ENCODE measurements at places on chromosomes 3 and 15. TPM values are rescaled to one million over a fixed set of nuclear protein-coding genes. Genes with fewer than 3 reads are reported as not detected.

- DNase-seq = peak; percentile 13
Measured at GRCh38 chr15:73723191-73723590, 30.0 kb downstream of the INSYN1 start.

DNA sequence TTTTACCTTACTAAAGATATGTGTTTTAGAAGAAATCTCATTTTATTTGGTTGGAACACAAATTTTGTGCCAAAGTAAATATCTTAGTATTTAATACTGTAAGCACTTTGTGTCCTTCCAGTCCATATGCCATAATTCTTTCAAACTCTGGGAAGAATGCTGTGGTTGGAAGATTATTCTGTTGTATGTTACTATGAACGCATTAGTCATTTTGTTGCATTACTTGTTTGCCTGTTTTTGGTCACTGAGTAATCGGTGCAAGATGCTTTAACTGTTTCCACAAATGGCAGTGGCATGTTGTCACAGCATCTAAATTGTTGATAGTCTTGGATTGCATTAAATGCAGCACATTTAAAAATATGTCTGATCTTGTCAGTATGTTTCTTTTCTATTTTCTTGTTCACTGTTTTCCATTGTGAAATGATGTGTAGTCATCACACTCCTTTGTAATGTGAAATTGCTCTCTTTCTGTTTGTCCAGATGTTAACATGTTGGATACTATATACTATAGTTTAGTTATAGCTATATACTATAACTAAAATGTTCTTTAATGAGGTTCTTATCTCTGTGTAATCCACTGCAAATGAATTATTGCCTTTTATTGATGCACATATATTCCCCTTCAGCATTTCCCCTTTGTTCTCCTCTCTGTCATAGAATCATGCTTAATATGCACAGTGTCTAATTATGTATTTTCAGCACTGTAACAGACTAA lies 89.9 kb upstream of the FLNB start:
- DNase-seq = no peak

- DNase-seq = no peak
Measured at GRCh38 chr15:98178861-98179260, 218.4 kb downstream of the ARRDC4 start.

- DNase-seq = no peak
Measured at GRCh38 chr3:10435850-10436249, 69.5 kb downstream of the ATP2B2 start.

DNA sequence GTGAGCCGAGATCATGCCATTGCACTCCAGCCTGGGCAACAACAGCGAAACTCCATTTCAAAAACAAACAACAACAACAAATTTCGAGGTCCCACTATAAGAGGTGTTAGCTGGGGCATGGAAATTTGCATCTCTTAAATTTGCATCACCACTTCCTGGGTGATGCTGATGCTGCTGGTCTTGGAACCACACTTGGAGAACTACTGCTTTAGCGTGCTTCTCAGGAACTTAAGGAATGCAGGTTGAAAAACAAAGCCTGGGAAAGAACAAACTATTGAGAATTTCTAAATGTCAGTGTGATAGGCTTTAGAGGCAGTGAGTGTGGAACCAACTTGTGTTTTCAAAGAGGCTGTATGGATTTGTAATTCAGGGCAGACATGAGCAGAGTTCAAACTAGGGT lies 858.4 kb upstream of the ARPP21 start:
- no peak for DNase-seq

GRCh38 chr3:132606085-132606484 lies 9.0 kb downstream of the ACKR4 start:
- no peak for DNase-seq

SPINK8 gene
- polyA plus RNA-seq = 0.24 TPM

- DNase-seq = no peak
Measured at GRCh38 chr3:45332493-45332892, 55.9 kb upstream of the LARS2 start.

- no peak for DNase-seq
Measured at GRCh38 chr15:90062462-90062932, 39.8 kb downstream of the IDH2 start.

GRCh38 chr3:149812165-149812605 lies 830 bp upstream of the RNF13 start:
- no peak for DNase-seq

GRCh38 chr3:193911784-193912340 lies 224.1 kb upstream of the HES1 start:
- DNase-seq = no peak

DNA sequence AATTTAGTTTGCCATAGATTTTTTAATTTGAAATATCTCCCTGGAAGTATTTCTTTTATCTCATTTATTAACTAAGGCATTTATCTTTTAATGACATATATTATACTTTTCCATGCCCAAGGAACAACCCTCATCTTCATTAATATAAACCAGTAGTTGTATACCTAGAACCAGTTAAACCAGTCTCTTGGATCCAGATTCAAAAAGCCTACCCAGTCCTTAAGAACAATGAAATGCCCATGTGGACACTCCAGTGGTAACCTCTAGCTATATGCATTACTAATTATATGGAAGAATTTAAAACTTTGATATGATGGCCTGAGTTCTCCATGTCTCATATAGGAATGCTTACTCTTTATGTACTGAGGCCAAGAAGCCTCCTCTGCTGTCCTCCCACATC lies 4.8 kb downstream of the SIDT1 start:
- DNase-seq = no peak

DNA sequence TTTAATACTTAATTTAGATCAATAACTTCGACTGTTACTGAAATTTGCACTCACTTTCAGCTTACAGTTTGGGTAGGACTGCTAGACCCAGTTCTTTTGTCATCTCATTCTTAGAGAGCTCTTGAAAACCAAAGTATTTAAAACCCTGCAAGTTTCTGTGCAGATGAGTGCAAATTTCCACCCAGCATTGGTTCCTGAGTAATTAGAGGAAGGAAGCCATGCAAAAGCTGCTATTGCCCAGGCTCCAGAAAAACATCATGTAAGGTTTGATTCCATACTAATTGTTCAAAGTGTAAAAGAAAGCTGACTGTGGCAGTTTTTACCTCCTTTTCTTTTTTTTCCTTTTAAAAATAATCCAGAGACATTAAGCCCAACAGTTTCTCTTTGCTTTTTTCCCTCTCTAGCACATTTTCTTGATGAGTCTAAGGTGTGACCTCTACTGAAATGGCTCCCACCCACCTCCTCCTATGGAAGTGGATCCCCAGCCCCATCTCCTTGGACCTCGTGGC lies 30.3 kb downstream of the ABHD2 start:
- no peak for DNase-seq

DNA sequence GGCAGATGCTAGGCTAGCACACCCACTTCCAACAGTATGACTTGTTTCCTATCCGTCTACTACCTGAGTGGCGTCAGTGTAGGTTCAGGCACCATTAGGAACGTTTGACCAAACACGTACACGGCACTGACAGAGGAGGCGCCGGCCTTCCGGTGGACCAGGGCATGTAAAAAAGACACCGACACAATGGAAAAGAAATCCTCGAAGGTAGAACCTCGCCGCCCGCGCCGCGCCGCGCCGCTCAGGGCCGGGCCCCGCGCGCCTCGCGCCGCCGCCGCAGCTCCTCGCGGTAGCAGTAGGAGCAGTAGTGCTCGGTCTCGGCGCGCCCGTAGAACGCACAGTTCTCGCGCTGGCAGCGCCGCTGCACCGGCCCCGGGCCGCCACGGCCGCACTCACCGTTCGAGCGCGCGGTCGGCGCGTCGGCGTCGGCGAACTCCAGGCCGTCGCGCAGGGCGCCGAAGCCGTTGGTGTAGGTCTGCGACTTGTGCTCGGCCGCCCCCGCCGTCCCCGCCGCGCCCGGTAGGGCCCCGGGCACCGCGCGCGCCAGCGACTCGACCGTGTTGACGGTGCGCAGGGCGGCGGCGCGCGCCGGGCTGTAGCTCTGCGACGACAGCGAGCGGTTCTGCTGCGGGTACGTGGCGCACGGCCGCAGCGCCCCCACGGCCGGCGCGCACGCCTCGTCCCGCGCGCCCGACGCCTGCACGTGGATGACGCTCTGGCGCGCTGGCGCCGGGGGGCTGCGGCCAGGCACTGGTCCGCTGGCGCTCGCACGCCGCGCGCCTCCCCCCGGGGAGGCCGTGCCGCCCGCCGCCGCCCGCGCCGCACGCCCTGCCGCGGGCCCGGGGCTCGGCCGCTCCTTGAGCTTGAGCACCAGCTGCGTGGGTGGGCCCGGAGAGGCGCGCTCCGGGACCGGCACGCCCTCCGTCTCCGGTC lies 156.7 kb downstream of the KLF13 start:
- DNase-seq = no peak

DNA sequence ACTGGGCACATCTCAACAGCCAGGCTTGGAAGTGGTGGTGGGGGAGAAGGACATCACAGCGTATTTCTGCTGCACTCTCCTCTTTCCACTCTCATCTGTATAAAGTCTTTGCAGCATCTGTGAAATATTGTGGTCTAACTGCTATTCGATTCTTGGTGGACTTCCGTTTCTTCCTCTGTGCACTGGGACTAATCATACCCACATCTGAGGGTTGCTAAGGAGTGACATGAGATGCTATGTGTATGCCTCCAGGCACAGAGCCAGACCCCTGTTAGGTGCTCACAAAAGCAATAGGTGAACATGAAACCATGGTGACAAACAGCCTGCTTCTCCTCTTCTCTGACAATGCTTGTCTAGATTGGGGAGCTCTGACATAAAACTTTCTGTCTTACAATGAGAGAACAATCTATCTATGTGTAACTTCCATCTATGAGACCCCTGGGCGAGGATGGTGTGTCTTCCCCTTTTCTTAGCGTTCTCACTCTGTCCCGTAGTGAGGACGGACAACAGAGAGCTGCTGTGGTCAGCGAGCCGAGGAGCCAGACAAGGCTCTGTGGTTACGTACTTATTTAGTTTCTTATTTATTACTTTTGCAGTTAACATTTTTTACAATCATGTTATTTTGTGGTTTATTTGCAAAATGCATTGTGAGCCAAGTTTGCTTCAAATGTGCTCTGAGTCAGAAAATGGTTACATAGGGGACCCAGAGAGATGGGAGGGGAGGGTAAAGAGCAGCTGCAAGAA lies 196.7 kb upstream of the TPRG1 start:
- no peak for DNase-seq

COPG1 gene
- 170 TPM for polyA plus RNA-seq

- no peak for DNase-seq
Measured at GRCh38 chr3:180199417-180199995, 162.8 kb upstream of the PEX5L start.

- DNase-seq = no peak
Measured at GRCh38 chr3:46719044-46719565, 1.4 kb upstream of the PRSS50 start.

TTC21A gene
- 9.3 TPM for polyA plus RNA-seq

GRCh38 chr3:99551520-99551919 lies 86.9 kb upstream of the COL8A1 start:
- no peak for DNase-seq

DNA sequence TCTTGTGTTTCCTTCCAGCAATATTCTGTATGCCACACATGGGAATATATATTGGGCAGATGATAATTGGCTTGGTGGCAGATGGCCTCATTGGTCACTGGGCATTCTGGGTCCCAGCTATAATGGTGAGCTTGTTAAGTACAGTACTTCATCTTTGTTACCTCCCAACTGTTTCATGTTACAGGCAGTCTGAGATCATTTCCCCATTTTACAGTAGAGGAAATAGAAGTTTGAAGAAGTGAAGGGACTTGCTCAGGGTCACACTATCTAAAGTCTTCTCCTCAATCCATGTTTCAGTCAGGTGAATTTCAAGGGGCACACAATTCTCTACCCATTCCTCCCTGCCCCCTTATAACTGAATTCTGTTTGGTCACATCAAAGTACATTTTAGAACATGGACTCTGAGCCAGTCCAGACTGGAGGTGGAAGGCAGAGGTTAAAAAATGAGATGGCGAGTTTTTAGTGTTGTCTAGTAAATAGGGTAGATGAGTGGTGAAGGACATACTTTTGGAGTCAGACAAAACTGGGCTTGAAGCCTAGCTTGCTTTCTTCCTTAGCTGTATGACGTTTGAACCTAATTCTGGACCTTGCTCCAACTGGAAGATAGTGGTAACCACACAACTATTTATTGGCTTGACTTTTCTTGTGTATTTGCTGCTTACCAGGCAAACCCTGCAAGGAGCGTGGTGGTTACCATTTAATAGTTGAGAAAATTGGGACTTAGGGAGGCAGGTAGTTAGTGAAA lies 2.5 kb downstream of the EEFSEC start:
- DNase-seq = no peak

GRCh38 chr3:141405591-141405990 lies 37.3 kb downstream of the ZBTB38 start:
- DNase-seq = no peak

GRCh38 chr15:65330934-65331645 lies 26.6 kb downstream of the RNU5B-1 start:
- no peak for DNase-seq
